ENCODE measurements at places on chromosomes 13 and 19.

GRCh38 chr13:91154558-91155353 is 192.7 kb upstream of the MIR17HG start:
- DNase-seq, result no peak

- DNase-seq, result no peak
Measured at GRCh38 chr13:109694972-109695371, 91.4 kb downstream of the IRS2 start.

- no peak for DNase-seq
Measured at GRCh38 chr13:105474983-105475610, 1060.4 kb downstream of the EFNB2 start.

DNA sequence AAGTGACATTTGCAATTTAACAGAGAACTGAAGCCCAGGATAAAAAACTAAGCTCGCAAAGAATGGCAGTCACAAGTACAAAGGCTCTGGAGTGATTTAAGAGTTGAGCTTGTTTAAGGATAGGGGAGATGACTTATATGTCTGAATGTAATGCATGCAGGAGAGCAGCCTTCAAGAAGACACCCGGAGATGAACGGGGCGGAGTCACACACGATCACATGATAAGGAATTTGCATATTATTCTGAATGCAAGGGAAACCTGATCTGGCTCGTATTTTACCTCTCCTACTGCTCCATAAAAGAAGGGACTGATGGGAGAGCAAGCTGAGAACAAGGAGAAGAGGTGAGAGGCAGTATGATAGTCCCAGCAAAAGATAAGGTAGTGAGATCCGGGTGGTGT is 12.9 kb downstream of the TBC1D4 start:
- no peak for DNase-seq

GRCh38 chr19:8849232-8849631 is 17.1 kb downstream of the MBD3L1 start:
- no peak for DNase-seq

DNA sequence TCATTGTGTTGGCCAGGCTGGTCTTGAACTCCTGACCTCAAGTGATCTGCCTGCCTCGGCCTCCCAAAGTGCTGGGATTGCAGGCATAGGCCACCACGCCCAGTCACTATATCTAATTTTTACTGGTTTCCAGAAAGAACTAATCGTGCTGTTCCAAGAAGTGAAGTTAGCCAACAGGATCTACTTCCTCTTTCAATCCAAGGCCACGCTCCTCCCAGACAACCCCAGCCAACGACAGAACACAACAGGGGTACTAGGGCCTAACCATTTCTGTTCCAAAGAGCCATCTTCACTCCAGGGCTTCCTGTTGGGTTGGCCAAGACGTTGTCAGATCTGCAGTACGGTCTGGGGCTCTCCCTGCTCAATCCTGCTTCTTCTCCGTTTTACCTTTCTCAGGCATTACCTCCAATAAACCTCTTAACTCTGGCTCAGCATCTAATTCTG is 7.0 kb upstream of the LSM14A start:
- DNase-seq, result no peak

DNA sequence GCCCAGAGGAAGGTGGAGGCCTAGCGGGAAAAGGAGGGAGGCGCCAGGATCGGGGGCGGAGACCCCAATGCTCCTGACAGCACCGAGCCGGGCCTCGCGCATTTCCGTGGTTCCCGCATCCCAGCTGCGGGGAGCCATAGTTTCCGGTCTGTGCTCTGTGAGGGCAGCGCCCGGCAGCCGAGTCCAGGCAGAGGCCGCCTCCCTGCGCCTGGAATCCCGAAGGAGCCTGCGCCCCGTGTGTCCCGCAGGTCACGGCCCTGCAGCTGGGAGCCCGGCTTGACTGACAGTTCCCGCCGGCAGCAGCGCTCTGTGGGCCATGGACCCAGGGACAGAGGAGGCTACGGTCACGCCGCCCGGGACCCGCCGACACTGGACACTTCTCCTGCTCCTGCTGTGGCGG is 74.6 kb upstream of the C13orf46 start:
- no peak for DNase-seq

GRCh38 chr19:29662604-29663404 is 2.5 kb upstream of the PLEKHF1 start:
- peak; percentile 72 for DNase-seq

DNA sequence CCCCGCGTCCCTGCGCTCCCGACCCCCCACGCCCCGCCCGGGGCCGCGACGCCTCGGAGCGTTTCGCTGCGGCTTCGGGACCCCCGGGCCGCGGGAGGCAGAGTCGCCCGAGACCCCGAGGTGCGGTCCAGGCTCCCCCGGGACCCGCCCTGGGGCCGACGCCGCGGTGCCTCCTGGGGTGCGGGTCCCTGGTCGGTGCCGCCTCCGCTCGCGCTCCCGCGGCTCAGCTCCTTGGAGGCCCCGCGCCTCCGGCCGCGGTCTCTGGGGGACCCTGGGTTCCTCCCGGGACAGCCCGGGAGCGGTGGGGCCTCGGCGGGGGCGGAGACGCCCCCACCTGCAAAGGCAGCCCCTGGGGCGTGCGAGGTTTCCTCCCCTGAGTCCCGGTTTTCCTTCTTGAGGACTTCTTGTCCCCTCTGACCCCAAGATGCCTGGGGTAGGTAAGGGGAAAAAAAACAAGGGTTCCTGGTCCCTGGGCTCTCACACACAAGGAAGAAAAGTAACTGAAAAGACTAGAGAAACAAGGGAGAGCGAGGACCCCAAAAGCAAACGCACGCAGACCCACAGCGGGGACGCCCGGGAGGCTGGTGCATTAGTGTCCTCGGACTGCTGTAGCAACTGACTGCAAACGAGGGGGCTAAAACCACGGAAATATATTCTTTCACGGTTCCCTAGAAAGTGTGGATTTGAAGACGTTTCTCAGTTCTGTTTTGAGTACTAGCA is 740 bp downstream of the ZNF555 start:
- no peak for DNase-seq

- no peak for DNase-seq
Measured at GRCh38 chr19:43691755-43692154, 21.8 kb upstream of the PLAUR start.

- DNase-seq, result peak; percentile 83
Measured at GRCh38 chr19:48926909-48927308, 6.6 kb upstream of the DHDH start.

- no peak for DNase-seq
Measured at GRCh38 chr19:10144361-10144760, 24.7 kb upstream of the EIF3G start.

DNA sequence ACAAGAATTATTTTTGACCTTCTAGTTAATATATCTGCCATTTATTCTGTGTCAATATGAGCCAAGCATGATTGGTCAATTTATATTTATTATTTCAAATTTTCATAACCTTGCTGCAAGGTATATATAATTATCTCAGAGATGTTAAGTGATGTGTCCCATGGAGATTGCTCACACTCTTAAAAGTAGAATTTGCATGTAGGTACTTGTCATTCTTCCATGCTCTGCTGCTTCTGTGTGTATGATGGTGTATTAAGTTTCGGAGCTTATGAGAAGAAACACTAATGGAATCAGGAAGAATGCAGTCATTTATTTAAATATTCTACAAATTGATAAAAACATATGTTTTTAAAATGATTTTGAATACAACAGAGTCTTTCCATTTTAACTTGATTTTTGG is 586.8 kb upstream of the MIR17HG start:
- no peak for DNase-seq

GRCh38 chr19:29672933-29673336 is 7.7 kb downstream of the PLEKHF1 start:
- DNase-seq, result no peak

DNA sequence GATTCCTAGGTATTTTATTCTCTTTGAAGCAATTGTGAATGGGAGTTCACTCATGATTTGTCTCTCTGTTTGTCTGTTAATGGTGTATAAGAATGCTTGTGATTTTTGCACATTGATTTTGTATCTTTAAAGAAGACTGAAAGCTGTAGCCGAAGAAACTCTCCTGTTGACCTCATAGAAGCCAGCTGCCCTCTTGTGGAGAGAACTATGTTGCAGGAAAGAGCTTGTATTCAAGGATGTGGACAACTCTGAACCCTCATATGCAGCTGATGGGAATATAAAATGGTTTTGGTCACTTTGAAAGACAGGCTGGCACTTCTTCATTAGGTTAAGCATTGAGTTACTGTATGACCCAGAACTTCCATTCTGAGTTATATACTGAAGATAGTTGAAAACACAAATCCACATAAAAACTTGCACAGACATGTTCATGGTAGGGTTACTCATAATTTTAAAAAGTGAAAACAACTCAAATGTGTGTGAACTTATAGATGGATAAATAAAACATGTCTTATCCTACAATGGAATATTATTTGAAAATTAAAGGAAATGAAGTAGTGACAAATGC is 65.8 kb upstream of the SLITRK6 start:
- peak; percentile 40 for DNase-seq

DNA sequence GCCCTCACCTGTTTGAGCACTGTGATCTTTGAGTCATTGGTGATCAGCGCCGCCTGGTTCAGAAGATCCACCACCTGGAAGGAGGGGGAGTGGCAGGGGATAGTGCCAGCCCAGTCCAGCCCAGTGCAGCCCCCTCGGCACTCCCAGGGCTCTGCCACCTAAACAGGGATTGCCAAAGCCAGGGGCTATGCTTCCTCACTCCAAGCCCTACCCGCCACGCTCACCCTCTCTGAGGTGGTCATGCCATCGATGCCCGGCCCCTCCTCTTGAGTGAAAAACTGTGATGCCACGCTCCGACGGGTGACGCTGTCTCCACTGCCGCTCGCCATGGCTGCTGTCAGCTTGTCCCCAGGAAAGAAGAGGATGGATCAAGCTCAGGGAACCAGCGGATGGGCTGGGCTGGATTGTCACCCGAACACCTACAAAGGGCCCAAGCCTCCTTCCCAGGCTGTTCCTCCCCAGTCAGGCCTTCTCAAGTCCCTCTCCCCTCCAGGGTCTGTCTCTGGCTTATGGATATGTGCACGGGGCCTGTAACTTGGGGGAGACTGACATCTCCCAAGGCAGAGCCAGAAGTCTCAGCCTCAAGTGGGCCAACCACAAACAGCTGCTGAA is 8.7 kb downstream of the SYMPK start:
- no peak for DNase-seq

DNA sequence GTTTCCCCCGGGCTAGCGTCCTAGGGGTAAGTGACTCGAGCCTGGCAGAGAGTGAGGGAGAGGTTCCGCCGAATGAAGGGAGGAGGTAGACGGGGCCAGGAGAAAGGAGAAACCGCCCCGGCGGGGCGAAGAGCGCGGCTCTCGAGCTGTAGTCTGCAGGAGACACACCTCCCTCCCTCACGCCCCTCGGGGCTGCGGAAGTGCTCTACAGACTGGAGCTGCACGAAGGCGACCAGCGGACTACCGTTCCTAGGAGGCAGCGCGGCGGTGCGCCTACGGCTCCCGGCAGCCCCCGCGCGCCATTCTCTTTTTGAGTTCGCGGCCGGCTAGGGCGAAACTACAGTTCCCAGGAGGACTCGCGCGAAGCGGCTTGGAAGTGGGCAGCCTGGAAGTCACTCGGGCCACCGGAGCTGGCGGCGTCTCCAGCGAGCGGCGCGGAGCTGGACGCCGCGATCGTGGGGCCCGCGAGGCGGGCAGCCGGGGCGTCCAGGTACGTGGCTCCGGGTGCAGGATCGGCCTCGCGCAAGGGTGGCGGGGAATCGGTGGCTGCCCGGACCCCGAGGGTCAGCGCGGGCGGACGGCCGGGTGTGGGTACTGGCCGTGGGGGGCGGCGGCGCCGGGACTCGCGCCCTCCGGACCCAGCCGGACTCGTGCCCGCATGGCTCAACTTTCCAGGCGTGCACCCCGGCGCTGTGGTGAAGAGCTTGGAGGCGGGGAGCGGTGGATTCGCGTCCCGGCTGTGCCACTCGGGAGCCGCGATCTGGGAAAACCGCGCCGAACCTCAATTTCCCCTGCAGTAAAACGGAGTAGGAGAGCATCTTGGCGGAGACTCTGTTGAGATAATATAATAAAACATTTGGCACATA is at the start of gene SIPA1L3:
Gene SIPA1L3, plus strand, starts transcription at position 340 of the 866 bp plus-strand sequence. CDS start 174,358 bp downstream, outside the sequence.
- peak; percentile 94 for DNase-seq

DNA sequence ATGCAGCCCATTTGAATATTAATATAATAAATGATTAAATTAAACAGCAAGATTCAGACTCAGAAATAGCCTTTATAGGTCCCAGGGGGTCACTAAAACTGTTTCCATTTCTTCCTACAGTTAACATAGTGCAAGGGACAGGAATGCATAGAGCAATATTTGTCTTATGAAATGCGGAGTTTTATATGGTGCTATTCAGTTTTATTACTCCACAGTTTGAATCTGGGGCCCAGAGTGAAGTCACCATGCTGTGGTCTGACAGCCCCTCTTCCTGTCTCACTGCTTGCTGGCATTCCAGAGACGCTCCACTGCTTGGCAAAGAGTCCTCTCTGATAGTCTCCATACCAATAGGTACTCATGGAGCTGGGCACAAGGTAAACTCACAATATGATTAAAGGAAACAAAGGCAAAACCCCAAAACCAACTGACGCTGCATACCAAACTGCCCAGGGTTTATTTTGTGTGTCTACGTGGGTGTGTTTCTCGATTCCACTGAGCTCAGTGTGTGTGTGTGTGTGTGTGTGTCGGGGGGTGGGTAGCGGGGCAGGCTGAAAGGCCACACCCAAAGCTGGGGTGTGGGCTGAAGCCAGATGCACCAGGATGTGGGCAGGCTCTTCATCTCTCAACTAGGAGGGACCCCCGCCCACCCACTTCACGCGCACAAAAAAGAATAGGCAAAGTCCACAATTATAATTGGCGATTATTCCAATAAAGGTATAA is 277.9 kb downstream of the TSHZ3 start:
- no peak for DNase-seq

GRCh38 chr19:6744381-6745301 is 5.2 kb downstream of the TRIP10 start:
- DNase-seq, result peak; percentile 87

- no peak for DNase-seq
Measured at GRCh38 chr13:31717583-31717982, 21.7 kb upstream of the RXFP2 start.

DNA sequence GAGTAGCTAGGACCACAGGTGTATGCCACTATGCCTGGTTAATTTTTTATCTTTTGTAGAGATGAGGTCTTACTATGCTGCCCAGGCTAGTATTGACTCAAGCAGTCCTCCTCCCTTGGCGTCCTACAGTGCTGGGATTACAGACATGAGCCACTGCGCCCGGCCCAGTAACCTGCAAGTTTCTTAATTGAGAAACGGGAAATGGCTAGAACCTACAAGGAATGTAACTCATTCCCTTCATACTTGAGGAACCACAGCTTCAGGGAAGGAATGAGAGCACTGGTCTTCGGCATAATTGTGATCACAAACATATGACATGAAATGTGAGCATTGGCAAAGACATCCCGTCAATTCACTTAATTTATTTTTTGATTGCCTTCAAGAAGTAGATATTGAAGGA is 157.0 kb downstream of the KLF5 start:
- DNase-seq, result no peak

GRCh38 chr13:32176696-32177095 is 138.5 kb downstream of the ZAR1L start:
- no peak for DNase-seq

- DNase-seq, result no peak
Measured at GRCh38 chr13:61824168-61824567, 408.5 kb upstream of the PCDH20 start.

Measured in ACHN (cell line).